ENCODE measurements at places on chromosomes 2 and 18. TPM values are rescaled to one million over a fixed set of nuclear protein-coding genes. Genes with fewer than 3 reads are reported as not detected.

GRCh38 chr18:2987876-2988790 lies 24.8 kb downstream of the LPIN2 start:
- no peak for DNase-seq

- DNase-seq = no peak
Observed at GRCh38 chr2:60710707-60711106, 45.4 kb upstream of the PAPOLG start.

- DNase-seq = no peak
Observed at GRCh38 chr2:207676827-207677354, 34.5 kb upstream of the CCNYL1 start.

- DNase-seq = no peak
Observed at GRCh38 chr2:191036363-191036762, 22.4 kb upstream of the STAT1 start.

- no peak for DNase-seq
Observed at GRCh38 chr2:192254444-192254843, 59.7 kb upstream of the TMEFF2 start.

GRCh38 chr2:120436885-120437603 lies 91.1 kb downstream of the INHBB start:
- no peak for DNase-seq

- no peak for DNase-seq
Observed at GRCh38 chr2:121492409-121492808, 38.3 kb upstream of the RNU4ATAC start.

- DNase-seq = no peak
Observed at GRCh38 chr18:23924813-23925212, 89.7 kb upstream of the TTC39C start.

DNA sequence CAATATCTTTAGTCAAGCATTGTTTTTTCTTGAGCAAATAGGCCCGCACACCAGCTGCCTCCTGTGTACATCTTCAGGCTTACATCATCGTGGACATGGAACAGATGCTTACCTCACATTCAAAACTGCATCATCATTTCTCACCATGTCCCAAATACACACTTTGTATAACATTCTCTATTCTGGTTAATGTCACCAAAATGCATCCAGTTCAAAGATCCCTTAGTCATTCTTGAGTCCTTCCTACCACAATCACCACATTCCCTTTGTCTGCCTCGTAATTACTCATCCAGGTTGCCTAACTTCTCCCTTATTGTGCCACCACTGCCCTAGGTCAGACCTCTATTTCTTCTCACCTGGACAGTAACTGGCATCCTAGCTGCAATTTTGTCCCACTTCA lies 373.7 kb upstream of the GALNT5 start:
- no peak for DNase-seq

- no peak for DNase-seq
Observed at GRCh38 chr2:23220513-23221094, 164.4 kb upstream of the KLHL29 start.

- no peak for DNase-seq
Observed at GRCh38 chr2:185643434-185643833, 95.2 kb upstream of the FSIP2 start.

GRCh38 chr2:10524341-10524740 lies 76.2 kb upstream of the ODC1 start:
- DNase-seq = no peak

DNA sequence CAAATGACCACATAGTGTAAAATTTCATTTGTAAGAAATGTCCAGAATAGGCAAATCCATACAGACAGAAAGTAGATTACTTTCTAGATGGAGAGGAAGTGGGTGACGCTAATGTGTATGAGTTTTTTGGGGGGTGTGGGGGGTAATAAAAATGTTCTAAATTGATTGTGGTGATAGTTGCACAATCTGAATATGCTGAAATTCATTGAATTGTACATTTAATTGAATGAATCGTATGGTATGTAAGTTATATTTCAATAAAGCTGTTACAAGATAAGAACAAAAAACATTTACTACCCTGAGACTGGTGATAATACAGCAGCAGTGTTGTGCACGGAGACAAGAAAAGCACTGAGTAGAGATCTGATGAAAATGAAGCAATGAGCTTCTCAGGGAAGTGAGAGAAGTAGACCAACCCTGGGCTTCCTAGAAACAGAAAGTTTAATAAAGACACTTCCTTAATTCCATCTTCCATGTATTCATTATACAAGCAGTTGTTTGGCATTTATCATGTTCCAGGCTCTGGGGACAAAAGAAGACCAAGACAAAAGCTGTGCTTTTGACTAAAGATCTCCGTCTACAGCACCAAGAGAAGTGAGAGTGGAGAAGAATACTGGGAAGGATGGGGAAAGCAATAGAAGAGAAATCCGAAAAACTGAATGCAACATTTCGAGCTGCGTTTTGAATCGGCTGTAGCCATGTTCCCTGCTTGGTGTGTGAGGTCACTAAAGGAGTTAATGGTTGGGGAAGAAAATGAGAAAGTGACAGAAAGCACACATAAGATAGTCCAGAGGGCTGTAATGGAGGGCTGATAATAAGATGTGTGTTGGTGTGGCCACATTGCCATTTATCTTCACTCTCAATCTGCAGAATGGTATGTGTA lies 1.8 kb upstream of the PDE11A start:
- DNase-seq = no peak

GRCh38 chr18:11008505-11008904 lies 140.9 kb downstream of the PIEZO2 start:
- DNase-seq = peak; percentile 59

DNA sequence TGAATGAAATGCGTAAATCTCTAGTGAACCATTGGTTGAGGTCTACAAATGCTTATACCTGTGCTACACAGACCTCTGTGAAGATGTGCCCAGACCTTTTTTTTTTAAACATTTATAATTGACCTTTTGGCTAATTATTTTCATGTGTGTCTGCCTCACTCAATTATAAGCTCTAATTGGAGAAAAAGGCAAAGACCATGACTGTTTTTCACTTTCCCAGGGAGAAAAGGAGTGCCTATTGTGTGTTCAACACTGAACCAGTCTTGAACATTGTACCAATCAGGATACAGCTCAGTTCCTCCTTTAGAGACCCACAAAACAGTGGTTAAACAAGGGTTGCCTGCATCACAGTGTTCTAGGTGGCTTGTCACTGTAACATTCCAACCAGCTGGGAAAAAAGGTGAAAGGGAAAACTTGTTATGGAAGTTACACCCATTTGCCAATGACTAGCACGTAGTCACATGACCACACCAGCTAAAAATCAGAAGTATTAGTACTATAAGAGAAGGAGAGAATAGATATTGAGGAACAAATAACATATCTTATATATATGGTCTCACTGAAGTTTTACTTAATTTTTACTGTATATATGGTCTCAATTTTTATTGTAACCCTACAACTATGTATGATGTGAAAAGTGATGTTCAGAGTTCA lies 13.4 kb downstream of the TANK start:
- no peak for DNase-seq

GRCh38 chr2:42071791-42072190 lies 24.0 kb downstream of the PKDCC start:
- no peak for DNase-seq

GRCh38 chr2:80288576-80288975 lies 16.0 kb downstream of the LRRTM1 start:
- DNase-seq = peak; percentile 50

- no peak for DNase-seq
Observed at GRCh38 chr2:103289105-103289725, 527.4 kb downstream of the TMEM182 start.

DNA sequence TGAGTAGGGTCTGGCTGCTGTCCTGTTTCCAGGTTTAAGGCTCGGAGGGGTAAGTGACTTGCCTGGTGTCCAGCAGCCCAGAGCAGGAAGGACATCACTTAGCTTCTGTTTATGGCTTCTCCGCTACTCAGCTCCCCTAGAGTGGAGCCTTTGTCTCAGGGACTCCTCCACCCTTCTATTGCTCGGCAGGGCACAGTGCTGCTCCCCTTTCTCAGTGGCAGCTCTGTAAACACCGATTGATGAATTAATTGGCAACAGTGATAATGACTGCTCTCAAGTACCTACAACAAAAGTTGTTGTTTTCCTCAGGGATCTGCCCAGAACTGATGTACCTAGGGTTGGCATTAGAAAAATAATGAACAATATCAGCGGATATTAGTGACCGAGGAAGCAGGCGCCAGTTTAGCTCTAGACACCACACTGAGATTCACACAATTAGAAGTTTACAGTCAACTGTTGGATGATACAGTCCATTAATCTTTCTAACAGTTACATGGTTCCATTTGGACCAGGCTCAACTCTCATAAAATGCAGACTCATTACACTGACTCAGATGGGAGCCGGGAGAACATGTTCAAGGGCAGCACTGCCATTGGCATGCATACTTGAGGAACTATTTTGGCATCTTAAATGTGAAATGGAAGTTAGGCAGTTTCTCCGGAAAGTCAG lies 265.7 kb downstream of the MTX2 start:
- no peak for DNase-seq

- DNase-seq = no peak
Observed at GRCh38 chr2:65594150-65594549, 161.8 kb upstream of the SPRED2 start.

DNA sequence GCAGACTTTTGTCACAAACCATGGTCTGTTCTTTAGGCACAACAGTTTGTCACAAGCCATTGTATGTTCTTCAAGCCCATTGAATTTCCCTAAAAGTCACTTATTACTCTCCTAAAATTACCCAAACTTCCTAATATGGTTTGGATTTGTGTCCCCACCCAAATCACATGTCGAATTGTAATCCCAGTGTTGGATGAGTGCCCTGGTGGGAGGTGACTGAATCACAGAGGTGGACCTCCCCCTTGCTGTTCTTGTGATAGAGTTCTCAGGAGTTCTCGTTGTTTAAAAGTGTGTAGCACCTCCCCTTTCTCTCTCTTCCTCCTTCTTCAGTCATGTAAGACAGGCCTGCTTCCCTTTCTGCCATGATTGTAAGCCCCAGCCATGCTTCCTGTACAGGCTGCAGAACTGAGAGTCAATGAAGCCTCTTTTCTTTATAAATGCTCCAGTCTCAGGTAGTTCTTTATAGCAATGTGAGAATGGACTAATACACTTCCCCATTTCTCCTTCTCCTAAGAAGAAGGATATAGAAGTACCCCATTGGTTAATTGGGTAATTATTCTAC lies 11.2 kb upstream of the GYPC start:
- no peak for DNase-seq

Gene BMP10
- not detected for polyA plus RNA-seq

Gene CABLES1
- 28.0 TPM for polyA plus RNA-seq

Gene KRTCAP3
- polyA plus RNA-seq = 9.5 TPM

Gene SLC5A7
- polyA plus RNA-seq = 0.76 TPM

Gene TFPI
- polyA plus RNA-seq = 35.9 TPM

Gene ST8SIA3
- not detected for polyA plus RNA-seq

Gene TSGA10
- 17.0 TPM for polyA plus RNA-seq

Gene ZNF804A
- polyA plus RNA-seq = 0.74 TPM

Gene FBXO41
- 3.0 TPM for polyA plus RNA-seq

Gene LHCGR
- 0.64 TPM for polyA plus RNA-seq

Gene MPPE1
- polyA plus RNA-seq = 40.7 TPM
